SW 1271 (cell line): ENCODE measurements at places on chromosomes 5 and 9.

GRCh38 chr5:80594810-80595209 lies 24.7 kb upstream of the ANKRD34B start:
- DNase-seq: no peak

DNA sequence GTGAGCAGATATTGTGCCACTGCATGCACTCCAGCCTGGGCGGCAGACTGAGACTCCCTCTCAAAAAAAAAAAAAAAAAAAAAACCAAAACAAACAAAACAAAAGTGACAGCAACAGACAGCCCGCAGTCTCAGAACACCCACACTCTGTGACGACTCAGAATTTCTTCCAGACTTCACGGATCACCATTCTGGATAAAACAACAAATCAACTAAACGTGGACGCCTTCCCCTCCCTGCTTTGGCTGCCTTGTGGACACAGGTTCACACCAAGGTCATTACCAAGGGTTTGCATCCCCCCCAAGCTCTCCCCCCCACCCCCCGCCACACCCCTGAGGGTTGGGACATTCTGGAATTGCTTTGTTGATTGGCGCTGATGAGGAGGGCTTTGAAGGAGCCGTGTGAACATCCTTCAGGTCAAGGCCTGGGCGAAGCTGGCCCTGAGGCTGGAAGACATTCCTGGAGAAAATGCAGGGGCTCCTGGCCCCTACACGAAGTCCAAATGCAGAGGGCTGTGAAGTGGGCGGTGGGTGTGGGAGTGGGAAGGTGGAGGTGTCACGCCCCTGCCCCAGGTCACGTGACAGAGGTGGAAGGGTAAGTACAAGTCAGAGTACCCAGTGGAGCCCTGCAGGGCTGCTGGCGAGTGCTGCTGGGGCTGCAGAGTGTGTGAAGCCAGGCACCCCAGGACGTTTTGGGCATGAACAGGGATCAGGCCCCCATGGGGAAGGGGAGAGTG lies 10.1 kb downstream of the LCN10 start:
- no peak for DNase-seq

GRCh38 chr5:55820488-55820887 lies 30.7 kb upstream of the IL31RA start:
- no peak for DNase-seq

GRCh38 chr9:104960662-104961061 lies 32.7 kb upstream of the ABCA1 start:
- no peak for DNase-seq

DNA sequence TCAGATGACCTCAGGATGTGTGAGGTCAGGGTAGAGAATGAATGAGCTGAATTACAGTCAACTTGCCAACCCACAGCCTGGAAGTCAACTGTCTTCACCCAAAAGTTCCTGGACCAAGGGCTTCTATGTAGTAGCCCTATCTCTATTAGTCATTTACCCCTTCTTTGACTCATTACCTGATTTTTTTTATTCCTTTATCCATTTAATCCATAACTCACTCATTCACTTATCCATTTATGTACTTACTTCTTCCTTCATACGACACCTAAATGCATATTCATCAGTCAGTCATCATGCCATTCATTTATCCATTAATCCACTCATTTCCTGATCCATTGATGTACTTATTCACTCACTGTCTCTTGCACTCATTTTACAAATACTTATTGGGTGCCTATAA lies 212.7 kb downstream of the PAPPA start:
- no peak for DNase-seq

DNA sequence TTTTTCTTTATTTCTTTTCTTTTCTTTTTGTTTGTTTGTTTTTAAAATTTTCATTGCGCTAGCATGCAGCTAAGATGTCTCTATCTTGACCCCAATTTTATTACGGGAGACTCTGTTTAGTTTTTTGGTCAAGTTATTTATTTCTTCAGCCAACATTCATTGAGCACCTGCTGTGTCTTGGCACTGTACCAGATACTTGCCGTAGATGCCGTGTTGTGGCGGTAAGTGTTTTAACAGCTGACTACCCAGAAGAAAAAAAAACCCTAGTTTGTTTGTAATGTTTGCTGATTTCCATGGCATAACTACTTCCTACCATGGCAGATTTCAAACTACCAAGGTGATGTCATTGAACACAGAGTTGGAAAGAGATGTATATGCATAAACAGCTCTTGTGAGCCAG lies 65.0 kb downstream of the UGCG start:
- DNase-seq: no peak

- DNase-seq: no peak
Observed at GRCh38 chr5:169626779-169627178, 10.3 kb upstream of the DOCK2 start.

DNA sequence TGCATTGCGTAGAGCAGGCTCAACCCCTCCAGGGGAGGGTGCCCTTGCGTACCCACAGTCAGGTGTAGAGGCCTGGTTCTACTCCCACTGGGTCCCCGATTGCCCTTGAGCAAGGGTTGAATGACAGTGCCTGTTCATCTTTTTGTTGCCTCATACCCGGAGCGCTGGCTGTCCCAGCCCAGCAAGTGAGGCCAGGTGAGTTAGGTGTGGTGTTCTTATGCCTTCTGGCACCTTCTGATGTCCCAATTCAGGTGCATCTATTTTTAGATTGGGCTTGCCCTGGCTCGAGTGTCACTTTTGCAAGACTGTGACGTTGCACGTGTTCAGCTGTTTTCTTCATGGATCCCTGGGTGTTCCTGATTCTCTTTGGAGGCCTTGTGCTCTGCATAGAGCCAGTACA lies 257.8 kb downstream of the GOLPH3 start:
- no peak for DNase-seq

- DNase-seq: peak; percentile 38
Observed at GRCh38 chr5:79202076-79202475, 33.9 kb upstream of the JMY start.

- DNase-seq: no peak
Observed at GRCh38 chr9:130805510-130806326, 29.3 kb upstream of the ABL1 start.

DNA sequence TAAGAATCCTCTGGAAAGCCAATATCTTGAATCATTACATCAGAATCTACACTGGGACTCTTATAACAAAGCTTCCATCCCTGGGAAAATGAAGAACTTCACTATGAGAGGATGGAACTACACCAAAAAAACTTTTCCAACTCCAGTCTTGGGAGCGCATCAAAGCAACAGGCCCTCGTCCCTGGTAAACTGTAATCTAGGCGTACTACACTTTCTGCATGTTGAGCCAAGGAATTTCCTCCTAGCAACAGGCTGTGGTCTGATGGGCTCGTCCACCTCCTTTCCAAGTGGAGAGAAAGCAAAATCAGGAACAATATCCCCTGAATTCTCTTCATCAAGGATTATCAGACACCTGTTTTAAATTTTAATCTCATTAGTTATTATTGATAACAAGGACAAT lies 94.1 kb downstream of the NFIB start:
- no peak for DNase-seq

- no peak for DNase-seq
Observed at GRCh38 chr5:138024117-138024516, 8.8 kb downstream of the FAM13B start.

- no peak for DNase-seq
Observed at GRCh38 chr9:92607088-92607487, 62.8 kb downstream of the IPPK start.

- DNase-seq: no peak
Observed at GRCh38 chr5:79687889-79688288, 1.7 kb upstream of the CMYA5 start.

GRCh38 chr9:26561928-26562327 lies 330.7 kb downstream of the CAAP1 start:
- no peak for DNase-seq
